ENCODE measurements at places on chromosomes 4 and X.

- no peak for DNase-seq
Measured at GRCh38 chrX:18696653-18697052, 10.8 kb upstream of the PPEF1 start.

GRCh38 chr4:115873048-115873447 is 759.6 kb upstream of the NDST4 start:
- DNase-seq: no peak

- DNase-seq: no peak
Measured at GRCh38 chr4:56307423-56307822, 79.9 kb downstream of the AASDH start.

GRCh38 chr4:110104661-110105060 is 93.8 kb downstream of the ELOVL6 start:
- no peak for DNase-seq

DNA sequence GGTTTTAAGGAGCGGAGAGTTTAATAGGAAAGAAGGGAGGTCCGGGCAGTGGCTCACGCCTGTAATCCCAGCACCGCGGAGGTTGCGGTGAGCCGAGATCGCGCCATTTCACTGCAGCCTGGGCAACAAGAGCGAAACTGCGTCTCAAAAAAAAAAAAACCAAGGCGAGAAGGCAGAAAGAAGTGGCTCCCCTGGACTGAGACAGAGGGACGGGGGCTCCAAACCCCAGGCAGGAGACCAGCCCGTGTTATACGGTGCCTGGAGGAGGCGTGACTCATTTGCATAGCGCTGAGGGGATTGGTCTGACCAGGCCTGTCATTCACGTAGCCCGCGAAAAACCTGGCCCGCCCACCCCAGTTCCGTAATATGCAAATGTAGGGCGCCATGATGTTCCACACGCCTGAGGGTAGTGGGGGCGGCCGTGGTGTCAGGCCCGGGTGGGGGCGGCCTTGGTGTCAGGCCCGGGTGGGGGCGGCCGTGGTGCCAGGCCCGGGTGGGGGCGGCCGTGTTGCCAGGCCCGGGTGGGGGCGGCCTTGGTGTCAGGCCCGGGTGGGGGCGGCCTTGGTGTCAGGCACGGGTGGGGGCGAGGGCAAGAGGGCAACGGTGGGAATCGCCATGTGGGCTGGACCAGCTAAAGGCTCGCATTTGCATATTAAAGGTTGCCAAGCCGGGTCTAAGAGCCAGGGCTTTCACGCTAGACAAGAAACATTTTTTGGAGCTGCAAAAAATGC is 2.1 kb downstream of the PLCXD1 start:
- DNase-seq: peak; percentile 92

- DNase-seq: peak; percentile 31
Measured at GRCh38 chrX:73214426-73215094, at the start of gene NAP1L2. Gene NAP1L2 (minus strand): TSS chrX:73214851. CDS start chrX:73214492, 359 bp downstream.

DNA sequence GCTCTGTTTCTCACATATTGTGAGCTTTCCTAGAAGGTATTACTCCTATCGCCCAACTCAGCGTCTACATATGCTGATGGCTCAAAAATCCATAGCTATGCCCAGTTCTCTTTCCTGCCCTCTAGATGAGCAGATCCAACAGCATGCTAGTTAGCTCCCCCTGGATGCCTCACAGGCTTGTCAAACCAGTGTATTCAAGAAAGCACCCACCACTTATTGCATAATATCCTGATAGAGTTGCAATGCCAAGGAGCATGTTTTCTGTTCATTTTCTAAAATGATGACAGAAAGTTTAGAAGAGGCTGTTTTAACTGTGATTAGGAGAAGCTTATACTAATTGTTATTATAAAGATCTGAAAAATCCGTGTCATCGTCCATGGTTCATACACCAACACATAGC is 1.9 kb upstream of the PACRGL start:
- no peak for DNase-seq

DNA sequence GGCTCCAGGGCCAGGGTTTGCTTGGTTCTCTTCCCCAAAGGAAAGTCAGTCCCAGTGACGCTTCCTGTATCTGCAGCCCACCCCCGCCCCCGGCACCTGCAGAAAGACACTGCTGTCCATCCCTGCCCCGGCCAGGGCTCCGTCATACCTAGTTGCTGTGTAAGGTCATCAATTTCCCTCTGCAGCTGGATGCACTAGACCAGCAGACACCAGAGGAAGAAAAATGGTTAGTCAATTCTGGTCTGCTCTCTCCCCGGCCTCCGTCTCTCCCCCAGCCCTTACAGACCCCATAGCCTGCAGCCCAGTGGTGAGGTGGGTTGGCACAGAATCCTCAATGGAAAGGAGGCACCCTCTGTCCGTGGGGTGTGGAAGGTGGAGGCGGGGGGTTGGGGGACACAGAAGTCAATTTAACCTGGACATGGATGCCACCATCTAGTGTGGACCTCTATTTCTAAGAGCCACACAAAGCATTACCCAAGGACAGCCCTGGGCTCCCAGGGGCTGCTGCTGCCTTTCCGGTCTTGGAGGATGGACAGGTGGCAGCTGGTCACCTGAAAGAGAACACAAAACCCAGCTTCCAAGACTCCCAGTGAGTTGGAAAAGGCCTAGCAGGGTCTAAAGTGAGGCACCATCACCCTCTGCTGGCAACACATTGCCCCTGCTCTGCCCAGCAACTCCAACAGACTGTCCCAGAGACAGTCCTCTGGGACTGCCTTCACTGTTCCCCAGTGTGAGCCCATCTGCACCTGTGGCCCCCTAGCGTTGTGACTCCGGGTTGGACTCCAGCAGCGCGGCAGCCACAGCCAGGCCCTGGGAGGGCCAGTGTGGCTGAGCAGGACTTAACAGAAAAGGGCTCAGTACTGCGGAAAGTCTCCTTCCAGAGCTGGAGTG is 40.2 kb upstream of the NHSL2 start:
- no peak for DNase-seq

GRCh38 chr4:821181-821591 is 4.7 kb downstream of the CPLX1 start:
- DNase-seq: no peak

DNA sequence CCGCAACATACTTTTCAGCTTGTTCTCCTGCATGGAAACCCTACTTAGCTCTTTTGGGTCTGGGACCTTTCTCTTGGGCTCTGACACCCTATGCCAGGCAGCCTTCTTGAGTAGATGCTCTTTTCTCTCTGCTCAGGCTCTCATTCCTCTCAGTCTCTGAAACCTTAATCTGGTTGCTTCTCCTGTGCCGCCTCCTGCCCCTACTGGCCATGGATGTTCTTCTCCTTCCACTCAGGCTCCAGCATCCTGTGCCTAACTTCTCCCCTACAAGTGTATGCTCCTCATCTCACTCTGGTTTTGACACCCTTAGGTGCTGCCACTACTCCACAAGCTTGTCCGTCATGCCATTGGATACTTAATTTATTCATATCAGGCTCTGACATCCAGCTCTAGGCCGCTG is 15.2 kb downstream of the BLTP1 start:
- DNase-seq: no peak

DNA sequence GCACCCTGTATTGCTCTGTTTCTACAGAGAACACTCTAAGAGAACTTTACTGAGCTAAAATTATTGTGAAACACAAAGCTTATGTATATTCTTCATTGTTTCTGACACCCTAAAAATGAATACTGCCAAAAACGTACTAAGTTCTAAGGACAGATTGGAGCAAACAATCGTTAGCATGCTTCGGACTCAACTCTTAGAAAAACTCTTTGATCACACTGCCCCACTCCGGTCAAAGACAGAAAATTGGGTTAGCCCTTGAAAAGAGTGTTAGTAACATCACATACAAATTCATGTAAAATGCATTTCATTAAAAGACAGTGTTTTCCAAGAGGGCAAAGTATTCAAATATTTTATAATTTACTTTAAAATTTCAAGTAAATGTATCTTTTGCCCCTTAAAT is 177.4 kb downstream of the DCHS2 start:
- DNase-seq: no peak

DNA sequence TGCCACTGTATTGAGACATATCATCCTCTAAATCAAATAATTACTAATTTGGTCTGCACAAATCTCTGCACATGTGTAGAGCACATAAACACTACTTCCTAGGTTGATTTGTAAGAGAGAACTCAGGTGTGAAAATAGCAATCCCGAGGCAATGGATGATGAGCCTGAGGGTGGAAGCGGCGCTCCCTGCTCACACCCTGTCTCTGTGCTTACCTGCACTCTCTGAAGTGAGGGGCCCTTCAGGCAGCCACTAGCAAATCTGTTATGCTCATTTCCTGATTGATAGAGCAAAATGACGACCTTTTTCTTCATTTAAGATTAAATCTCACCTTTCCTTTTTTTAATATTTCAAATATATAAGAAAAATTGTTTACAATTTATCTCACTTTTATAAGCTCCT is 1995.7 kb upstream of the AGA start:
- no peak for DNase-seq

GRCh38 chr4:169840554-169840953 is 82.8 kb upstream of the HPF1 start:
- no peak for DNase-seq

GRCh38 chr4:84024405-84024804 is 474.7 kb downstream of the NKX6-1 start:
- no peak for DNase-seq

- no peak for DNase-seq
Measured at GRCh38 chr4:20109391-20109790, 142.3 kb upstream of the SLIT2 start.

DNA sequence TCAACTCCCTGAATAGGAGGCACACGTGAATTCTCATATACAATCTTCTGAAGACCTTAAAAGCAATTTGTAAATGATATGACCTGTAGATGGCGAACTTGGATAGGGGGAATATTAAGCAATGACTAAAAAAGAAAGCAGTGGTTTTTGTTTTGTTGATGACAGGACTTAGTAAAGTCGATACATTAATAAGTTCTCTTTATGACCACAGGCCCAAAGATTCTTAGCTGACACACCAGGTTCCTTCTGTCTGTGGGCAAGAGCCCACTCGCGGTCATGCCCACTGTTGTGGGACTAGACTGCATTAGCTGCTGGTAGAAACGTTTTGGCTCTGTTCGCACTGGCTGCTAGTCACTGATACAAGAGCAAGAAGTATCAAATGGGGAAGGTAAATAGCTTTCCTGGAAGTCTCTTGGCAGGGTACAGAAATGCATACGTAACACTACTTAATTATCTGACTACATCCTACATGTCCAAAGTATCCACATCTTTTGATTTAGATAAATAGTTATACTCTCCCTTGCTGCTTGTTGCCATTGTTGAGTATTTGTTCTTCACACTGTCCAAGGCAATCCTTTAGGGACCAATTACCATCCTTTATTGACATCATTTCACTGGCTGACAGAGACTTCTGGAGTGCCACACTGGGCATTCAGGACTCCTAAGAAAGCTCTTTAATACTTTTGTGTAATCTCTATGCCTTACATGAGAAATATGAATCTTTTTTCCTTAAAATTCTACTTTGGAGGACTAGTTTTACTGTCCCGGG is 31.0 kb downstream of the ALPK1 start:
- DNase-seq: no peak

- DNase-seq: no peak
Measured at GRCh38 chr4:170089274-170089667, 485 bp downstream of the AADAT start.

DNA sequence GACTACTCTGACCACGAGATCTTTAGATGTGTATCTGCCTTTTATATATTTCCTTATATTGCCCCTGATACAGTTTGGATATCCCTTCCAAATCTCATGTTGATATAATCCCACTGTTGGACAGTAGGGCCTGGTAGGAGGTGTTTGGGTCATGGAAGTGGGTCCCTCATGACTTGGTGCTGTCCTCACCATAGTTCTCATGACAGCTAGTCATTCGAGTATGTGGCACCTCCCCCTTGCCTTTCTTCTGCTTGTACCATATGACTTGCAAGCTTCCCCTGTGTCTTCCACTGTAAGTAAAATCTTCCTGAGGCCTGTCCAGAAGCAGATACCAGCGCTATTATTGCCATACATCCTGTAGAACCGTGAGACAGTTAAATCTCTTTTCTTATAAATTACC is 145.3 kb downstream of the ZNF518B start:
- DNase-seq: no peak

GRCh38 chr4:30920043-30920442 is 199.9 kb downstream of the PCDH7 start:
- DNase-seq: no peak

DNA sequence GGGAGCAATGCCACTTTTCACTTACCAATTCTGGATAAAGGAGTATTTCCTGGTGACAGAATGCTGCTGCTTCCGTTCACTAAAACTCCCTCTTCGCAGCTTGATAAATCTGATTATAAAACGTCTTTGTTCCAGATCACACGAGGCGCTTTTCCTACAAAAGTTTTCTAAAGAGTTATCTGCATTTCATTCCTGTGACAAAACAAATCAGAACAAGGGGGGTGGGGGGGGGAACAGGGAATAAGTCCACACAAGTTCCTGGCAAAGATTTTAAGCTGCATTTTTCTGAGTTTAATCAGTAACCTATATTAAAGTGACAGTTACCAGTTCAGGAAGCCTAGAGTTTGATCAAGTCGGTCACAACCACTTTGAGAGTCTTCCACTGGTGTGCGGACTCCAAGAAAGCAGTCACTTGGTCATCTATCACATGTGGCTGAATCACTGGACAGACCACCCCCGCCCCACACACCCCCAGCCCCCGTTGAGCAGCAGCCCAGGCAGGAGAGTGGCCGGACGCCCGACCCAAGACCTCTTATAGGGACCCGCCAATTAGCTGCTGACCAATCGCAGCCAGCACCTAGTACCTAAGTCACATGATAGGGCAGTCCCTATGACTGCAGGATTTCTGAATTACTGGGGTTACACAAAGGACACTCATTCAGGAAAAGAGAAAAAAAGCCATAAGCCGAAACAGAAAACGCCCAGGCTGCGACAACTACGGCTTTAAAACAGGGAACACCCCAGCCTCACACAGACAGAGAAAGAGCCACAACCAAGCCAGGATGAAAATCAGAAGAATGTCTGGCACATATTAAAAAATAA is 569.3 kb upstream of the DIPK2B start:
- DNase-seq: peak; percentile 62

- no peak for DNase-seq
Measured at GRCh38 chr4:185700048-185700447, 111.9 kb downstream of the SORBS2 start.

- DNase-seq: no peak
Measured at GRCh38 chrX:24080704-24081103, 25.9 kb downstream of the EIF2S3 start.

GRCh38 chr4:183329954-183330742 is 7.9 kb upstream of the CLDN24 start:
- no peak for DNase-seq

GRCh38 chr4:82463221-82463620 is 32.8 kb downstream of the ENOPH1 start:
- DNase-seq: no peak

DNA sequence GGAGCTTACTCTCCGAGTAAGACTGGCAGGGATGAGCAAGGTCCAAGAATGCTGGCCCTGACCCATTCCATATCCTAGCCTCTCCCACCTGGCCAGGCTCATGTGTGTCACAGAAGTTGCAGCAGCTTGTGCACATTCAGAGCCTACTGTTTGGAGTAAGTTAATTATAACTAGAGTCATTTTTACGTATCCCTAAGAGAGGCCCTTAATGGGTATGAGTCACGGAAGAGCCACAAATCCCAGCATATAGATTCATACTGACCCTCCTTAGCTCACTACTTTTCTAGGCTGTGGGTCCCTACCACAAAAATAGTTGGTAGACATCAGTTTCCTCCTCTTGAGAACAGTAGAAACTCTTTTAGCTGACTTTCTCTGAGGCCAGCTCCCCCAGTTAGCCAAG is 118.3 kb upstream of the FRG1 start:
- no peak for DNase-seq
